ENCODE measurements at places on chromosomes 5 and 9.

- DNase-seq: no peak
These were observed 77.1 kb downstream of the HOMER1 start for GRCh38 chr5:79436821-79437220.

DNA sequence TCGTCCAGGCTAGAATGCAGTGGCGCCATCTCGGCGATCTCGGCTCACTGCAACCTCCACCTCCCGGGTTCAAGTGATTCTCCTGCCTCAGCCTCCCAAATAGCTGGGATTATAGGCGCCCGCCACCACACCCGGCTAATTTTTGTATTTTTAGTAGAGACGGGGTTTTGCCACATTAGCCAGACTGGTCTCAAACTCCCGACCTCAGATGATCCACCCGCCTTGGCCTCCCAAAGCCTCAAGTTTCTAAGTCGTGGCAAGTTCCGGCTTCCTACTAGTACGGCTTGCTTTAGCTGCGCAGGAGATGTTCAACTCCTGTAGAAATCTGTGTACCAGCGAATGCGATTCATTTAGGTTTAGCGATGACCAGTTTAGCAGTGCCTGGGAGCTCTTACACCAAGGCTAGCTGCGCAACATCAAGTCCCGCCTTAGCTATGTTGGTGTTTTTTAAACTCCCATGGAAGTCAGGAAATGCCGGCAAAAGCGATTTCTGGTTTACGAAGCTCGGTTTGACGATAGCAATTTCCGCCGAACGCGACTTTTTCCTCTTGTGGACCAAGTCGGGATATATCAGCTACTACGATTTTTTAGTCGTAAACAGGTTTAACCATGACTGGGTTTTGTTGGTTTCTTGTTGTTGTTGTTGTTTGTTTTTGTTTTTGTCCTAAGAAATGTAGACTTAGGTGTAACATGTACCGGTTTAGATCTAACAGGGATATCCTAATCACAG, 46.4 kb downstream of the ANXA2R start:
- peak; percentile 89 for DNase-seq

- no peak for DNase-seq
These were observed 2.6 kb upstream of the FOCAD start for GRCh38 chr9:20681467-20681866.

GRCh38 chr9:127915801-127916719, 781 bp downstream of the ST6GALNAC4 start:
- DNase-seq: no peak

- no peak for DNase-seq
These were observed 42.1 kb upstream of the MAST4 start for GRCh38 chr5:66553916-66554575.

GRCh38 chr5:177140312-177140711, 6.7 kb downstream of the NSD1 start:
- no peak for DNase-seq

All from lung microvascular endothelial cell (primary cell).